NCI-H2171 (cell line): ENCODE measurements at places on chromosomes 16 and 17.

DNA sequence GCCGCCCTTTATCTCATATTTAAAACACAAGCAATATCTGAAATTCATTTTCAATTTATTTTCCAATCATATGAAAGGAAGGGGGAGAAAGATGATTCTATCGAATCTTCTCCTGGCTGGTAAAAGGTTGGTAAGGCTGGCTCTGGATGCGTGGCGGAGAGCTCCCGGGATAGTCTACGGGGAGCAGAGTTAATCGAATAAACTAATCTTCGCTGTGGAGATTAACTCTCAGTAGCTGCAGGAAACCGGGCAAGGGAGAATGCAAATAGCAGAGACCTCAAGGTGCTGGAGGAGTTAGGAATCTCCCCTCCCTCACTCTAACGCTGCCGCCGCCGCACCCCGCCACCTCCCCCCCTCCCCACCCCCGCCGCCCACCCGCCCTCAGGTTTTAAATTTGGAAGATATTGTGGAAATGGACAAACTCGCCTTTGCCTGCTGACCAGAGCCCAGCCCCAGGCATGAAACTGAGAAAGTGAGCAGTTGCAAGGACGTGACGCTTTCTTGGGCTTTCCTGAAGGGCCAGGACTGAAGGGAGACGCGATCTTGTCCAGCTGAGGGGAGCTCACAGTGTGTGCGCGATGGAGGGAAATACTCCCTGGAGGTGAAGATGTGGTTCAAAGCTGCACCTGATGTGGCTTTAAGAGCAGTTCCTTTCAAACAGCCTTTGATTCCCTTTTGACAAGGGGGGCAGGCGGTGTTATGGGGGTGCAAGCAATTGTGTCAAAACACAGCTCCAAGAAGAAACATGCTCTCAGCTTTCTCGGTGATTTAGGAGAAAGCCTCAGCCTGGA, 308.2 kb upstream of the IRX3 start:
- DNase-seq, result no peak

DNA sequence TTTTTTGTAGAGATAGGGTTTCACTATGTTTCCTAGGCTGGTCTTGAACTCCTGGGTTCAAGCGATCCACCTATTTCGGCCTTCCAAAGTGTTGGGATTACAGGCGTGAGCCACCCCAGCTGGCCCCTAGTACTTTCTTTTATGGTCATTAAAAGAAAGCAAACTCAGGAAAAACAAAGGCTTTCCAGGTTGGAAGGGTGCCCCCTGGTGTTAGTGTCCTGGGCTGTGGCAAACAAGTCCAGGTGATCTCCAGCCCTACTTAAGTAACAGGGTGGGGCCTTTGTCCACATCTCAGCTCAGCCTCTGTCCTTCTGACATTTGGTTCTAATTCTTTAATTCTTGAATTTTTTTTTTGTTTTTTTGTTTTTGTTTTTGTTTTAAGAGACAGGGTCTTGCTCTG, 6.9 kb downstream of the IGFBP4 start:
- DNase-seq, result no peak

DNA sequence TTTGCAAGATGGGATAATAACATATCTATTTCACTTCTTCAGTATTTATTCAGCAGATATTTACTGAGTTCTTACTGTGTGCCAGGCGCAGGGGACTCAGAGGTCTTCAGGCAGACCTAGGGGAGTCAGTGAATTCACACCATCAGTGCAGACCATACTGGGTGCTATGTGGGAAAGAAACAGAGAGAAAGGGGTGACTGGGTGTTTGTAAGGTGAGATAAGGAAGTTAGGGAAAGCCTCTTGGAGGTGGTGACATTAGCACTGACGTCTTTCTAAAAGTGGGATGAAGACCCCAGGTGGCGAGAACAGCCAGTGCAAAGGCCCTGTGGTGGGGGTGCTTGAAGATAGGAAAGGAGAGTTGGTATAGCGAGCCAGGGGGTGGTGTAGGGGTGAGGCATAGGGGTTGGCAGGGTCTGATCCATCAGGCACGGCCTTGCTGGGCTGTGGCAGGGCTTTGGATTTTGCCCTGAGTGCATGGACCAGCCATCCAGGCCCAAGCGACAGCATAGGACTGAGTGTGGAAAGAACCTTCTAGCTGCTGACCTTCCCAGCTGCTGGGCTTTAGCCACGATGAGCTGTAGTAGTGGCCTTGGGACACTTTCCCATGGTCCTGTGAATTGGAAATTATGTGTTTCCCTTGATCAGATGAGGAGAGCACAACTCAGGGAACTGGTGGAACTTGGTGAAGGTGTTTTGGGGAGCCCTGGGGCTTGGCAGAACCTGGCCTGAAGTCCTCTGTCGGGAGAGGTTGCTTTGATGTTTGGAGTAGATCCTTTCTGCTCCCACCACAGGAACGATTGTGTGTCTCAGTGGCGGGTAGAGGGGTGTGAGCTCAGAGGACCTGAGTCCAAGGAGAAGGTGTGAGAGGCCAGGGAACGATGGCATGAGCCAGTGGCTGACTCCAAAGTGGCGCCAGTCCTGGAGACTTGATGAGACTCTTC, 3.9 kb upstream of the SOCS1 start:
- DNase-seq, result no peak

- no peak for DNase-seq
Observed at GRCh38 chr16:83737729-83738354, 69.9 kb upstream of the HSBP1 start.

- no peak for DNase-seq
Observed at GRCh38 chr16:35131429-35131828, 1672.0 kb downstream of the TP53TG3F start.

DNA sequence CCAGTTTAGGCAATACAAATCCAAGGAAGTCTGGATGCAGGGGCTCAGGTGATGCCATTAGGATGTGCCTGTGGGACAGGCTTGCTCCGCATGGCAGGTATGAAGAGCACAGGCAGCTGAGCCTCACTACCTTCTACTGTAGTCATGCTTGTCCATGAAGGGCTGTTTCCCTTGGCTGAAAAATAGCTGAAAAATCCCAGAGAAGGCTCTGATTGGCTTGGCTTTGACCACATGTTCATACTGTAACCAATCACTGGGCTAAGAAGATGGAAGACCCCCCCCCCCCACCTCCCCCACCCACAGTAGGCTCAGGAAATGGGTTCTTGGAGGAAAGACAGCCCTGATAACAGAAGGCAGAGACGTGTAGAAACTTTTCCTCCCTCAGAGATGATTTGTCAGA, 66.5 kb upstream of the LGALS9 start:
- no peak for DNase-seq
